ELR (cell line): ENCODE measurements at places on chromosomes 16 and 17.
A peak's percentile ranks its signal among the peaks of the same experiment; 100 is the strongest.

DNA sequence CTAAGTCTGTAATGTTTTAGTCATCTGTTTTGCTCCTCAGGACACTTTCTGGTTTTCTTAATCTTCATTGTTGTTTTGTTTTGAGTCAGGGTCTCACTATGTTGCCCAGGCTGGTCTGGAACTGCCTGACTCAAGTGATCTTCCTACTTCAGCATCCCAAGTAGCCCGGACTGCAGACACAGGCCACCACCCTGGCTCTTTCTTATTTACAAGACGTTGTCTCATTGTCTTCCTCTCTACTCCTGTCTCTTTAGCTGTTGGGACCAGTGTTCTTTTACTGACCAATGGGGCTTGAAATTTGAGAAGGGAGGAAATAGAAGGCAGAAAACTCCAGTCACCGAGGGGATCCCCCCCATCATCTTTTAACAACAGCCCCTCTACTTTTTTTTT is 1.2 kb downstream of the SCPEP1 start:
- DNase-seq, result no peak

- no peak for DNase-seq
These were observed 4.4 kb downstream of the PITPNM3 start for GRCh38 chr17:6551869-6552531.

- DNase-seq, result no peak
These were observed 210.7 kb upstream of the NLRP1 start for GRCh38 chr17:5794881-5795506.

DNA sequence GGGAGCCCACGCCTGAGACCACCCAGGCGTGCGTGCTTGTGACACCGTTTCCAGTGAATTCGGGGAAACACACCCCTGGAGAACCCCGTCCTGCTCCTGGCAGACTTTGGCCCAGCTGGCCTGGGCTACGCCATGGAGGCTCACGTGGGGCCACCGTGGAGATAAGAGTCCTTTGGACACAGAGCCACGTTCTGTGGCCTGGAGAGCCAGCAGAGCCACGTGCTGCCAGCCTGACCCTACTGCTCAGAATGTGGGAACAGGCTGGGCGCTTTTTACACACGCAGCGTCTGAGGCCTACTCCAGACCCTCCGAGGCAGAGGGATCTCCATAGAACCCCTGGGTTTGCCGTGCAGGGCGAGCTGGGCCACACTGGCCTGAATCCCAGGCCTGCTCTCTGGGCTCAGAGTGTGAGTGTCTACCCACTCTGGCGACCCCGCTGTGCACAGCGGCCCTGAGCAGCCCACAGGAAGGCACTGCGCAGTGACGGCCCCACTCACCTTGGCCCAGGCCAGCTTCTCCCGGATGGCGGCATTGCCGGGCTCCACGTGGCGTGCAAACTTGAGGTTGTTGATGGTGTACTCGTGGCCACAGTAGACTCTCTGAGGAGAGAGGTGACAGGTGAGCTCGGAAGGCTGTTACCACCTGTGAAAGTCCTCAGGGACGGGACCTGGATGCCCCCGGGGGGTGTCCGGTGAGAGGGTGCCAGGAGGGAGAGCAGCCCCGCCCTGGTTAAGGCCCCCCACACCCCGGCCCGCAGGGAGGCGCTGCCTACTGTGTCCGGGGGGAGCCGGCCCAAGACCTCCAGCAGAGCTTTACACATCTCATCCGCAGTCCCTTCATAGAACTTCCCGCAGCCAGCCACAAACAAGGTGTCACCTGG is 10.0 kb downstream of the HAGH start:
- no peak for DNase-seq

DNA sequence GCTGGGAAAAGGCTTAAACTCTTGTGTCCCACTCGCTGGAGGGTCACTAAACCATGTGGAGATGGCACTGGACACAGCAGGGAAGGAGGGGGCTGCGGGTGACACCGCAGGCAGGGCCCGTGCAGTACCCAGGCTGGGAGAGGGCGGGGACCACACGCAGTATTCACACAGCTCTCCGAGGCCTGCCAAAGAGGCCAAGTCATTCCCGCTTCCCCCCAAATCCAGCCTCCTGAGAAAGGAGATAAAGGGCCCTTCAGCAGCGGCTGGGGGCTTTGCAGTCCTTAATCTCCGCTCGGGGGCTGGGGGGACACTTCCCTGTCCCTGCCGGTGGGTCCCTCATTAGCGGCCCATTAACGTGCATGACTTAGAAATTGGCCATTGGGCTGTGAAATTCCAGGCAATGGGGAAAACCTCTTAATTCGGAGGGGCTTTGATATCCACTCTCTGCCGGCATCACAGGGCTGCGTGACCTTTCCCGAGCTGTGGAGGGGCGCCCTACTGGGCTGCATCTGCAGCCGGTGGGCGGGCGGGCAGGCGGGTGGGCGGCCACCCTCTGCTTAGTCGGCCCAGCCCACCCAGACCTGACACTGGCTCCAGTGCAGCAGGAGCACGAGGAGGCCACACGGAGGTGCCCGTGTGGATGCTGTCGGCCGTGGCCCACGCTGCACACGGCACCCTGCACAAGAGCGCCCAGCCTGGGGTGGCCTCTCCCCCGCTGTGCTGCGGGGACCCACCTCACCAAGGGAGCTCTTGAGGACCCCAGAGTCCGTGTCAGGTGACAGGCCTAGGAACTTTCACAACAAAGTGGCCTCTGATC is 2.6 kb upstream of the SLC38A8 start:
- no peak for DNase-seq

- DNase-seq, result peak; percentile 92
These were observed 41.1 kb upstream of the FOXJ1 start for GRCh38 chr17:76182016-76182764.

- DNase-seq, result no peak
These were observed 4.1 kb downstream of the FXR2 start for GRCh38 chr17:7610641-7611040.

- peak; percentile 31 for DNase-seq
These were observed 10.7 kb upstream of the SMTNL2 start for GRCh38 chr17:4573669-4574068.

GRCh38 chr17:59561042-59561441 is 4.4 kb upstream of the DHX40 start:
- peak; percentile 61 for DNase-seq
